CD4-positive, alpha-beta T cell treated with Interferon alpha-2 for 1 hour (primary cell): ENCODE measurements at places on chromosomes 4 and X.

DNA sequence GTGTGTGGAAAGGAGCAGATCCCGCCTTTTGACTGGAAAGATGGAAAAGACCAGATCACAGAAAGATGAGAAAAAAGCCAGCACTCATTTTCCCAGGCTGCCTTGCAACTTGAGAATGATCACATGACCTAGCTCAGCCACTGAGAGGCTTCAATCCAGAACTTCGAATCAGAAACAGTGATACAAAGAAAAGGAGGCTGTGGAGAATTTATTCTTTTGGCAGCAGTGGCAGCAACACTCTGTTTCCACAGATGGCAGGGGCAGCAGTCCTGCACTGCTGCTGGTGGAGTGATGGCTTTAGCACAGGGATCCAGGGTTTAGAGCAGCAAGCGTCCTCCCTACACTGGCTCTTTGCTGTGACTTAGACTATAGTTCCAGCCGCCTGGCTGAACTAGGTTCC lies 77.8 kb upstream of the SH3RF1 start:
- DNase-seq = no peak

GRCh38 chrX:38563030-38563429 lies 1.7 kb downstream of the TSPAN7 start:
- DNase-seq = no peak

- DNase-seq = no peak
These were observed 41.3 kb downstream of the KIF4A start for GRCh38 chrX:70331161-70331560.

GRCh38 chrX:43735534-43735933 lies 79.4 kb downstream of the MAOA start:
- no peak for DNase-seq

DNA sequence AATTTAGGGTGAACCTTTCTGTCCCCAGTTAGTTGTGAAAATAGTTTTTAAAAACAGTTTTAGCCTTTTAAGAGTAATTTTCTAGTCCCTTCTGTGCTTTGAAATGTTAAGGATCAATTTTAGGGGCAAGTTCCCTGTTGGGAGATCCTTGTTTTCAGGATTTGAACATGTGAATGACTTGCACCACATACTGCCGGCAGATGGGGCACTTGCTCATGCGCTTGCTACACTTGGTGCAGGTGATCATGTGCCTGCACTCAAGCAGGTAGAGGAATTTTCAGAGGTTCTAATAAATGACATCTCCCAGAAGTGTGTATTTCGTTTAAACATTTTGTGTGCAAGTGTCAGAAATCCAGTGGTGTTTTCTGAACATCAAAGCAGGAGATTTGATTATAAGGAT lies 195.9 kb downstream of the CHM start:
- DNase-seq = no peak

GRCh38 chr4:129233691-129234090 lies 137.7 kb downstream of the C4orf33 start:
- DNase-seq = no peak

GRCh38 chr4:39085891-39086290 lies 23.9 kb downstream of the KLHL5 start:
- DNase-seq = no peak

GRCh38 chr4:108166038-108166437 lies 2.7 kb downstream of the LEF1 start:
- DNase-seq = no peak

- no peak for DNase-seq
These were observed 8.4 kb downstream of the MSL3 start for GRCh38 chrX:11766487-11766886.

DNA sequence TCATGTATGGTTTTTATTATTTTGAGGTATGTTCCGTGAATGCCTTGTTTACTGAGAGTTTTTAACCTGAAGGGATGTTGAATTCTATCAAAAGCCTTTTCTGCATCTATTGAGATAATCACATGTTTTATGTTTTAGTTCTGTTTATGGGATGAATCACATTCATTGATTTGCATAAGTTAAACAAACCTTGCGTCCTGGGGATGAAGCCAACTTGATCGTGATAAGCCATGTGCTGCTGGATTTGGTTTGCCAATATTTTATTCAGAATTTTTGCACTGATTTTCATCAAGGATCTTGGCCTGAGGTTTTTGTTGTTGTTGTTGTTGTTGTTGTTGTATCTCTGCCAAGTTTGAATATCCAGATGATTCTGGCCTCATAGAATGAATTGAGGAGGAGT lies 43.8 kb downstream of the CDX4 start:
- no peak for DNase-seq
